Activated T-helper 1 cell treated with anti-CD3 and anti-CD28 coated beads, Interleukin-2, amount 50 U/mL, for 16 hours (primary cell): ENCODE measurements at places on chromosomes 11 and 22.

DNA sequence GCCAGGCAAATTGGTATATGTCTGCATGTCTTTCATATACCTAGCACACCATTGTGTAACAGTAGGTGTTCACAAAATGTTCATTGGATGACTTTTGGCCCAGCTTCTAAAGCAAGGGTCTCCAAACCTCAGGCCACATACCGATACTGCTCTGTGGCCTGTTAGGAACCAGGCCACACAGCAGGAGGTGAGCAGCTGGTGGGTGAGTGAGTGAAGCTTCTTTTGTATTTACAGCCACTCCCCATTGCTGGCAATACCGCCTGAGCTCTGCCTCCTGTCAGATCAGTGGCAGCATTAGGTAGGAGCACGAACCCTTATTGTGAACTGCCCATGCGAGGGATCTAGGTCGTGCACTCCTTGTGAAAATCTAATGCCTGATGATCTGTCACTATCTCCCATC is 836.6 kb downstream of the NTM start:
- DNase-seq = no peak

GRCh38 chr11:24132471-24132870 is 364.4 kb upstream of the LUZP2 start:
- DNase-seq = no peak

GRCh38 chr22:29477723-29478318 is 2.2 kb upstream of the NEFH start:
- no peak for DNase-seq

- no peak for DNase-seq
Measured at GRCh38 chr22:46072110-46072881, 78.0 kb upstream of the PPARA start.

DNA sequence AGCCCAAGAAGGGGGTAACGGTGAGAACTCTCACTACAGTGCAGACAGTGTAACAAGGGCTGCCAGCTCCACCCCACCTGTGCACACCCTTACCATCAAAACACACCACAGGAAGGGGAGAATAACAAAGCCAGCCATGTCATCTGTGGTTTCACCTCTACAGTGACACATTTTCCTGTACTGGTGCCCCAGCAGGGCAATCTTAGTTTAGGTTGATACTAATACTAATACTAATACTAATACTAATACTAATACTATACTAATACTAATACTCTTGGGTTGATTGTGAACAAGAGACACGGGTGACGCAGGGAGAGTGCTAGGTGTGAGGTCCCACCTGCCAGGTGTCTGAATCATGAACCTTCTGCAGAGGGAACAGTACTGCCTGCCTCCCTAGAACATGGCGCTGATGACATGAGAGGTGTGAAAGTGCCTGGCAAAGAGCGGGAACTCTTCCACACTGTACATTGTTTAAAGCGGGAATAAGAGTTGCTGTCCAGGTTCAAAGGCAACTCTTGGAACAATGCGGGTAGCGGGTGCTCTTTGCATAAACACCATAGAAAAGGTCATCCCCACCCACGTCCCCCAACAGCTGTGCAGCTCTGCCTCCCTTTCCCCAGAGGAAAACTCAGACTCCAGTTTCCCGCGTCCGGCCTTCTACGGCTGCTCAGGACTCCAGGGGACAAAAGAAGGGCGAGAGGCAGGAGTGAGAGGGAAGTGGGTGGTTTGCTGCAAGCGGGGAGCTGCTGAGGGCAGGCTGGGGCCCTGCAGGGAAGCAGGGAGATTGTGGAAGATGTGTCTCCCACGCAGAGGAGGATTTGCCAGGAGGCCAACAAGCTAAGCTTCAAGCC is 25.0 kb upstream of the TMPRSS4 start:
- DNase-seq = peak; percentile 48

DNA sequence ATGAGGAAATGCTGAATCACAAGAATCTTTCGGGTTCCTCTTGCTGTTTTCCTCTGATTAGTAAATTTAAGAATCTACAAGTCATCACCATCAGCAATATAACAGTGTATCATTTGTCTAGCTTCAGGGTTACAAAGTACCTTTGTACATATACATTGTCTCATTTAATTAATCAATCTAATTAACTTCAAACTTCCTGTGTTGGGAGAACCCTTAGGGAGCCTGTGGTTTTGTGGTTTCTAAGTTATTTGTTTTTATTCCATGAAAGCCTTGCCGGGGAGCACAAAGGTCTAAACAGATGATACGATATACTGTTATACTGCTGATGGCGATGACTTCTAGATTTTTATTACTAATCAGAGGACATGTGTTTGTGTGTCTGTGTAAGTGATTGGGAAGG is 41.0 kb downstream of the TIMP3 start:
- DNase-seq = no peak

- no peak for DNase-seq
Measured at GRCh38 chr11:89521294-89521693, 30.1 kb upstream of the NOX4 start.

DNA sequence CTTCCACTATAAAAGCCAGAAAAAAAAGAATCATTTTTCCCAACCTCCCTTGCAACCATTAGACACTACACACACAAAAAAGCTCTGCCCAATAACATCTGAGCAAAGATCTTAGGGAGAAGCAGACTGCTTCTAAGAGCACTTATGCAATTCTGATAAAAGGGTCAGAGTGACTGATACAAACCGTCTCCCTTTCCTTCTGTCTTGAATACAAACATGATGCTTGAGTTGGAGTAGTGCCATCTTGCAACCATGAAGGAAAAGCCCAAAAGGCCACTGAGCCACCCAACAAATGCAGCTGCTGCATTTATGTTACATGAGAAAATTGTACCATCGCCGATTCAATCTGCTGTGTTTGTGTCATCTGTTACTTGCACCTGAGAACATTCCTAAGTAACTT is 47.6 kb upstream of the EED start:
- DNase-seq = no peak

GRCh38 chr11:108393046-108393445 is 74.3 kb downstream of the C11orf65 start:
- DNase-seq = no peak

DNA sequence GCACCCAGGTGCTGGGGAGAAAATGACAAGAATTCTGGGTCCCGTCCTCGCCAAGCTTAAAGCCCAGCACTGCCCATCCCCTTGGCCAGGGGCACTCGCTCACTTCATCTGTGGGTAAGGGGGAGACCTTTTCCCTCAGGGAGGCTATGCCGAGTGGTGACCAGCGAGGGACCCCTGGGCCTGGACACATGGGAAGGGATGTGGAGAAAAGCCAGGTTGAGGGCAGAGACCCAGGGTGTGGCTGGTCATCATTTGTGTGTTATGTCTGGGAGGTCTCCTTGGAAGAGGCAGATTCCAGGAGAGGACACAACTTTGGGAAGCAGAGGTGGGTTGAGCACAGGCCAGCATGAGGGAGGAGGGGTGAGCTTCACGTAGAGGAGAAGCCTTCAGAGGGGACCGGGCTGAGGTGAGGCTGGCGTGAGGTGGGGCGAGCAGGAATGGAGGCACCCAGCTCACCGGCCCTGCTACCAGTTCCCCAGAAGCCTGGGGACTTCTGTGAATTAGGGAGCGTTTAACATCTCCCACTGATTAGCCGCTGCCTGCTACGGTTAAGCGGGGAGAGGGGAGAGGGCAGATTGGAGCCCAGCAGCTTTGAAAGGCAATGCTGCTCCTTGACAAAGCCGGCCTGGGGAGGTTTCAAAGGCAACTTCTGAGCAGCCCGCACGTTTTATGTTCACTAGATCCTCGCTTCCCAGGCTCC is 25.8 kb upstream of the NECTIN1 start:
- no peak for DNase-seq

DNA sequence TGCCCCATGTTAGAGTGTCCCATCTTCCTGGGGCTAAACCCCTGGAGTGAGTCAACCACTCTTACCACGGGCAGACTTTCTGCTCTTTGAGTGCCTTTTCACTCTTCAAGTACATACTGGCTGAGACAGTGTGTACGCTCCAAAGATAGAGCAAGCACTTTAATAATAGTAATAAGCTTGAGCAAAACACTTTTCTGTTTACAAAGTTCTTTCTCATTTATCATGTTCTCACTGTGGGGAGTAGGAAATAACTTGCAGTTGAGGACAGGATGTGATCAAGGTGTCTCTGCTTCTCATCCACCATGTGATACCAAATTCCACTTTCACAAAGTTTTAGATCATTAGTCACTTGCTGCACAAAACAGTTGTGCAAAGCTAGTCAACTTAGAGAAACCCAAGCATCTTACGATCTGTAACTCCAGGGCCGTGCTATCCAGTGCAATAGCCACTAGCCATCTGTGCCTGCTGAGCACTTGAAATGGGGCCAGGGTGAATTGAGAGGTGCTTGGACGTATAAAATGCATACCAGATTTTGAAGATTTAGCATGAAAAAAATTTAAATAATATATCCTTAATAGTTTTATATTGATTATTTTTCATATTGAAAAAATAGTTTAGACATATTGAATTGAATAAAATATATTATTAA is 135.3 kb downstream of the KIF18A start:
- no peak for DNase-seq

DNA sequence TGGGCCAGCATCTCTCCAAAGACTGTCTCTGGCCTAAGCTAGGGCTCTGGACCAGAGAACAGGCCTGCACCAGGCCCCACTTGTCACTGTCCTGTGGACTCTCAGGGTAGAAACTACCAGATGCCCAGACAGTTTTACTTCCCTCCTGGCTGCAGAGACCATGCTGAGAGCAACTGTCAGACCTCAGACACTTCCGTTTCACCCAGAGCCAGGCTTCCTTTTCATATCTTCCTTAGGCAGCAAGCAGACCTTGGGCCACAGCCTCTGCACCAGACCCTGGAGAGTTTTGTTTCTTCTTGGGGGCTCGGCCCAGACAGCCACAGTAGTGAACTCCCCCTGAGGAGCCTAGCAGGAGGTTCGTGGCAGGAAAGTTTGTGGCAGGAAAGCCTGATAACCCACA is 12.1 kb upstream of the FCHSD2 start:
- no peak for DNase-seq

GRCh38 chr22:39439170-39439569 is 17.6 kb upstream of the MGAT3 start:
- no peak for DNase-seq

DNA sequence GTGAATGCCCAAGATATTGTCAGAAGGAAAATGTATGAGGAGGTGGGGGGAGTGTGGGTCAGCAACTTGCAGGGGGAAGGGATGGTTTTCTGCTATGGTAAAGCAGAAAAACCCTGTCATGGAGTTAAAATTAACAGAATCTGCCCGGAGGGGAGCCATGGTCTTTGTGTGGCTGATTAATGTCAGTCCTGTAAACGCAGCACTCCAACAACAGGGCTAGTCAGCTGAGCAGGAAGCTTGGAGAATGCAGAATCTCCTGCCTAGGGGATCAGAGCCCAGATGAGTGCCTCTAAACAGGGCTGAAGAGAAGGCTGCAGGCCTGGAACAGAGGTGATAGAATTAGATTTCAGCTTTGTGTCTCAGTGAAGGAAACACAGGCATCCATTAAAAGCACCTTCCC is 140.9 kb upstream of the MTNR1B start:
- DNase-seq = no peak

GRCh38 chr22:25082096-25082495 is 117.6 kb upstream of the CRYBB3 start:
- DNase-seq = no peak

DNA sequence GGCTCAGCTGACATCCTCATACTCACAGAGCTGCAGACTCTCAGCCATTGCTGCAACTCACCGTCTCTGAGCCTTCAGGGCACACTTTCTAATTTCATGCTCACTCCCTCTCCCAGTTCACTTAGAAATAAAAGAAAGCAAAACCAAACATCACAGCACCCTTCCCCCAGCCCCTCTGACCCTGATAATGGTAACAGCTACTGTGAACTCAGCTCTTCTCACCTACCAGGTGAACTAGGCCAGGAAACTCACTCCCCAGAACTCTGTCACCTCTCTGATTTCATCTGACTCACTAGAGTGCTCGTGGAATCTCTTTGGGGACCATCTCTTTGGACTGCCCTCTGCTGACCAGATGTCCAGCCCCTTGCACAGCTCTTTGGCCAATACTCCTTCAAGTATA is 14.5 kb upstream of the PARVA start:
- DNase-seq = no peak

GRCh38 chr11:120043328-120043945 is 94.5 kb downstream of the TRIM29 start:
- DNase-seq = no peak

DNA sequence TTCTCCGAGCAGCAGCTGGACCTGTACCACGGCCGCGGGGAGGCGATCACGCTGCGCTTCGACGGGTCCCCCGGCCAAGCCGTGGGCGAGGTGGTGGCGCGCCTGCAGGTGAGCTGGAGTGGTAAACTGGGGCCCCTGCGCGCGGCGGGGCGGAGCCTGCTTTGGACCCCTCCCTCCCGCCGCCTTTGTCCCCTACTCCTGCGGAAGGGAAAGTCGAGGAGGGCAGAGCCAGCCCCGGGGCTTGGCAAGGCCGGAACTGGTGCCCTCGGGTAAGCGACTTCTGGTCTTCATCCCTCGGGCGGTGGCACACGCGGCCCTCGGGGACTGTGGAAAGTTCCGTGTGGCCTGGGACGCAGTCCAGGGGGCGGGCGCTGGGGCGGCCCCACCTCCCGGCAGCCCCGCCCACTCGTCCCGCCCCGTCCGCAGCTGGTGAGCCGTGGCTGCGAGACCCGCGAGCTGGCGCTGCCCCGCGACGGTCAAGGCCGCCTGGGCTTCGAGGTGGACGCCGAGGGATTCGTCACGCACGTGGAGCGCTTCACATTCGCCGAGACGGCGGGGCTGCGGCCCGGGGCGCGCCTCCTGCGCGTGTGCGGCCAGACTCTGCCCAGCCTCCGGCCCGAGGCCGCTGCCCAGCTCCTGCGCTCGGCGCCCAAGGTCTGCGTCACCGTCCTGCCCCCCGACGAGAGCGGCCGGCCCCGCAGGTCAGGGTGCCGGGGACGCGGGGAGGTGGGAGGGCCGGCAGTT is 9.2 kb downstream of the SIPA1 start:
- DNase-seq = no peak

DNA sequence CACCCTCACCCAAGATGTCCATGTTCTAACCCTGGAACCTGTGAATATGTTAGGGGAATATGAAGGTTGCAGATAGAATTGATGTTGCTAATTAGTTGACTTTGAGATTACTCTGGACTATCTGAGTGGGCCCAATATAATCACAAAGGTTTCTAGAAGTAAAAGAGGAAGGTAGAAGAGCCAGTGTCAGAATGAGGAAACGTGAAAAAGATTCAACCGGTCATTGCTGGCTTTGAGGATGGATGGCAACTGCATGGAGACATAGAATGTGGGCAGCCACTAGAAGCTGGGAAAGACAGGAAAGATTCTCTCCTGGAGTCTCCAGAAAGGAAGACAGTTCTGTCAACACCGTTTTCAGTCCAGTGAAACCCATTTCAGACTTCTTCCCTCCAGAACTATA is 86.6 kb downstream of the CLPB start:
- DNase-seq = no peak

GRCh38 chr11:37721485-37721884 is 1123.4 kb upstream of the RAG2 start:
- DNase-seq = no peak

- no peak for DNase-seq
Measured at GRCh38 chr11:123796226-123796625, 9.9 kb downstream of the OR6M1 start.

DNA sequence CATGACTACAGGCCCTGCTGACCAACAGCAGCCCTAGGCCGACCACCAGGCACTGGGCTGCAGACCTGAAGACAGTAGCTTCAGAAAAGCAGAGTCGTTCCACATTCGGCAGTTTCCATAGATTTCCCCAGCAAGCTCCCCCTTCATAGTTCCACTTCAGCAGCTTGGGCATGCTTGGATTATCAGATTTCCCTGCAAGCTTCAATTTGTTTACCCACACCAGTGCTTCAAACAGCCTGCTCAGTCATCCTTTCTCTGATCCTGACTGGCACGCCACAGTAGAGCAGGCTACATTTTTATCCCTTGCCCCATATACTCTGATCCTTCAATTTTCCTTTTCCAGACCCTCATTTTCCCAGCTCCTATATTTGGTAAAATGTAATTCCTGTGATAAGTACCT is 51.1 kb upstream of the CFAP300 start:
- DNase-seq = no peak
